ENCODE measurements at places on chromosomes 1 and 21.
A peak's percentile ranks its signal among the peaks of the same experiment; 100 is the strongest.

GRCh38 chr1:29912425-29912824, 676.1 kb downstream of the PTPRU start:
- DNase-seq = no peak

DNA sequence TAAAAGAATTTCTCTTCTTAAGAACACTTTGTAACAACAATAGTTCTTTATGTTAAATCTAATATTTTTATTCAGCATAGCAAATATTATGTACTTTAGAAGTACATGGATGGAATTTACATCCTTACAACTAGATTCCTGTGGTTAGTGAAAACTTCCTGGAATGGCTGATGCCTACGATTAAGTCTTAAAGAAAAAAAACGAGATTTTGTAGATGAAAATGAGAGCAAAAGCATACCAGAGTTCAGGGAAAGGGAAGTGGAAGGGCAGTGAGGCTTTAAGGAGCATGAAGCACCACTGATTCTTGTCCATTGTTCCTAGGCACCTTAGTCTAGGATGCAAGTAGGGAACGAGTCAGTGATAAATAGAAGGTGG, 26.7 kb downstream of the CFH start:
- peak; percentile 43 for DNase-seq

- no peak for DNase-seq
These were observed 27.7 kb downstream of the RRAGC start for GRCh38 chr1:38831731-38832369.

DNA sequence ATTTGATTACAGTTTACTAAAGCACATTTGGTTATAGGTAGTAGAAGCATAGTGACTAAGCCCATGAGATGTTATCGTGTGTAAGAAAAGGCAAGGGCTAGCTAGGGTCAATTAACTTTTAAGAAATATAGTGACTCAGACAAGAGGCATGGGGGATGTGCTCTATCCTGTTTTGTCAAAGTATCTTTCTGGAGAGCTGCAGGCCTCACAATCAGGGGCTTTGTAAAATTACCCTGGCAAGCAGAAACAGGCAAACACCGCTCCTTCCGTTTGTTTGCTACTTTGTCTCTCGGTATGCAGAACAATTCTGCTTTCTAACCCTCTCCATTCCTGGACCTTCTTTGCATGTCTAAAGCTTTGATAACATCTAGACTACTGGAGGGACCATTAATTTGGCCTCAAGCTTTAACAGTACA, 26.1 kb upstream of the ZNF697 start:
- peak; percentile 58 for DNase-seq

All from HS-5 (cell line).